ENCODE measurements at places on chromosomes 7 and 10. TPM values are rescaled to one million over a fixed set of nuclear protein-coding genes. Genes with fewer than 3 reads are reported as not detected.

DNA sequence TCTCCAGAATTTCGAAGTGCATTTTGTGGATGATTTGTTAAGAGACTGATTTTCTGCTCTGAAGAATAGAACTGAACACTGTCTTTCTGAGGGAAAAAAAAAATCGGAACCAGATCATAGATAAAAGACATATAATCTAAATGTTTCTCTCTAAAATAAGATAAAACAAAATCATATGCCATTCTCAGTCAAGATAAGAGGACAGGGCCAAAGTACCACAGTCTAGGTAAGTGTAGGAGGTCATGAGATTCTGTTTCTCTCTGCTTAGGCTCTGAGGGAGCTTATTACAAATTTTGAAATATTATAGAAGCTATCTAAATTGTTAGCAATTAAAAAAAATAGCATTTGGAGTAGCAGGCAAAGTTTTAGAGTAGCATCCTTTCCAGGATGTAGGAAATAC lies 702 bp upstream of the AOAH start:
- no peak for DNase-seq

GRCh38 chr7:150476285-150476684 lies 25.9 kb downstream of the GIMAP8 start:
- no peak for DNase-seq

DNA sequence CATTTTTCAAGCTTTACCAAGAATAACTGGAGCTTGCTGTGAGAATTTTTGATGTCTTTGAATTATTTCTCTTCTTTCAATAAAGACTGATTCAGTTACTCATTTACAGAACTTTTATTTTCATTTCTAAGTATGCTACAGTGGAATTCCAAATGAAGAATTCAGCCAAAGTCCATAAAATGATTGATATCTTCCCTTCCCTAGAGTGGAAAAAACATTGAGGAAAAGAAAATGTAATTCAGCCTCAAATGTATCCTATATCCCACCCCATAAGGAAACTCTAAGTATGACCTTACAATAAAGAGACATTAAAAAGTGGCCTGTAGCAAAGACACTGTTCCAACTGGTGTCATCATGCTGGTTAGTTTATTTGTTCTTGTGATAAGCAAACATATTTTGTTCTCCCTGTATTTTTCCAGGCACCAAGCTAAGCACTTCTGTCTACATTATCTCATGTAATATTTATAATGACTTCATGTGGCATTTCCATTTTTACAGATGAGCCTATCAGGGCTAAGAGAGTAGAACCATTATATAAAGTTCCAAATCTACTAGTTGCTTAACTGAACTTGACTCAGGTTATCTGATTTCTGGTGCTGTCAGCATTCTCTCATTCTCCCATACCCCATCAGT lies 450.4 kb downstream of the NEBL start:
- no peak for DNase-seq

DNA sequence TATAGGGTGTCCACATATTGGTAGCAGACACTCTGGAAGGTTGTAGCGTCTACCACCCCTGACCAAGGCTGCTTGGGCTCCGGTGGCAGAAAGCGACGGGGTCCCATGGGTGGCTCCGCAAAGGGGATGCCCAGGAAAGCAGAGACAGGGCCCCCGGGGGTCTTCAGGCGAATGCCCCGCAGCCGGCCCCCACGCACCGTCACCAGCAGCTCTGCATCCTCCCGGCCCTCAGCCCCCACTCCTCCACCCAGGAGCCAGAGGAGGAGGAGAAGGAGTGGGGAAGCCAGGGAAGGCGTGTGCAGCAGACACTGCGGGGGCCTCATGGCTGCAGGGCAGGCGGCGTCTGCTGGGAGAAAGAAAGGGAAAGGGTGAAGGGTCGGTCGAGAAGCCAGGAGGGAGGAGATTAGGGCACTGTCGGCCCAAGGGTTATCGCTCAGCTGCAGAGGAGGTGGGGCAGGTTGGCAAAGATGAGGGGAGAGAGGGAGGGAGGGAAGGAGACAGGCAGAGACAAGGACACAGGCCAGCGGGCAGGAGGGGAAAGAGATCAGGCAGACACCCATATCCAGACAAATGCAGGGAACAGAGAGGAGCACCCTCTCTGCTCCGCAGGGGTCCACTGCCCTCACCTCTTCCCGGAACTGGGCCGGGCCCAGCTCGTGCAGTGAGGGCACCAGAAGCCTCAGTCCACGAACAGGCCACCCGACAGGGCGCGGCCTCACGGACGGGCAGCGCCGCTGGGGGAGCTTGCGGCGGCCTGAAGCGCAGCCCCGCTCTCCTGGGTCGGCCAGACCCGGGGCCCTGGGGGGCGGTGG lies 1.6 kb downstream of the ACHE start:
- no peak for DNase-seq

DKK1 gene
- total RNA-seq, result 3.3 TPM

DNA sequence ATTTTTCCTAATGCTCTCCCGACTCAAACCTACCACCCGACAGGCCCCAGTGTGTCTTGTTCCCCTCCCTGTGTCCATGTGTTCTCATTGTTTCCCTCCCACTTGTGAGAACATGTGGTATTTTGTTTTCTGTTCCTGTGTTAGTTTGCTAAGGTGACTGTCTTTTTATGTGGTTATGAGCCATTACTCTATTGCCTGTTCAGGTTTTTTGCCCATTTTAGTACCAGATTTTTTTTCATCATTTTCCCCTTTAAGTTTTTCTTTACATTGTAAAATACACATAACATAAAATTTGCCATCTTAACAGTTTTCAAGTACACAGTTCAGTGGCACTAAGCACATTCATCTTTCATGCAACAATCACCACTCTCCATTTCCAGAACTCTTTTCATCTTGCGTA lies 133.5 kb downstream of the GPR158 start:
- DNase-seq, result no peak

DNA sequence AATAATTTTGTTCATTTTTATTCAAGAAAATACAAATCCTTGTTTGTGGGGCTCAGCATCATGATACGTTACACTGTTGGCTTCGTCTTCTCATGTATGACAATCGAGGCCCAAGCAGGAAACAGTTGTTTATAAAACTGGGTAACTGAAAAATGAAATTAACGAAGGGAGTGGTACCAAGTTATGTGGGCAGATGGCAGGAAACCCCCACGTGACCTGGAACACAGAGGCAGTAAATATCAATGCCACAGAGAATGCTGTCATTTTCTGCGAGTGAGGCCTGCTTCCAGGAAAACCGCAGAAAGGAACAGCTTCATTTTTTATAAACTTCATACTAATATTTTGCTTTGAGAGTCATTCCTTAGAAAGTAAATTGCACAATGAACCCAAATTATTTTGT lies 201.0 kb upstream of the ADARB2 start:
- no peak for DNase-seq

- DNase-seq, result no peak
Measured at GRCh38 chr10:77939561-77940001, 13.0 kb upstream of the DLG5 start.

PAPOLB gene
- 0.23 TPM for total RNA-seq

- DNase-seq, result no peak
Measured at GRCh38 chr7:134948246-134948645, 38.1 kb upstream of the AGBL3 start.

CARD11 gene
- 0.59 TPM for total RNA-seq

- DNase-seq, result no peak
Measured at GRCh38 chr10:103278537-103278823, 1.5 kb downstream of the INA start.

DNA sequence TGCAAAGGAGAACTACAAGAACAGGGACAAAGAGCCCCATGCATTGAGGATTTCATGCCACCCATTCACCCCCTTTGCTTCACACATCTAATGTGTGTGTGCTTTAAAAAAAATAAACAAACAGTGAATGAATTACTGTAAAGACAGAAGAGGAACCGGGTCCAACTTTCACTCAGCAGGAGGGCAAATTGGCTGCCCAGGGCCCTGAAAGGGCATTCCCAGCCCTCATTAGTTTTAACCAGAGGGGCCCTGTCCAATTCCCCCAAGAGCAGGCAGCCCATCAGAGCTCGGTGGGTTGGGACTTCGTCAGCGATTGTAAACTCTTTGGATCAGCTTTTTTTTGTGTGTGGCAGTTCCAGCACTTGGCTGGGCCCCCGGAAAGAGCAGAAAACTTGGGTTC lies 73.6 kb upstream of the PDZD8 start:
- no peak for DNase-seq

- DNase-seq, result no peak
Measured at GRCh38 chr7:111264981-111265380, 174.1 kb downstream of the LRRN3 start.

GRCh38 chr10:88107296-88108097 lies 244.1 kb downstream of the PTEN start:
- no peak for DNase-seq

GRCh38 chr10:123884907-123885381 lies 6.7 kb downstream of the CPXM2 start:
- DNase-seq, result no peak

- DNase-seq, result peak; percentile 58
Measured at GRCh38 chr7:151875942-151876898, 695 bp downstream of the PRKAG2 start.

SMKR1 gene
- 2.5 TPM for total RNA-seq

DNA sequence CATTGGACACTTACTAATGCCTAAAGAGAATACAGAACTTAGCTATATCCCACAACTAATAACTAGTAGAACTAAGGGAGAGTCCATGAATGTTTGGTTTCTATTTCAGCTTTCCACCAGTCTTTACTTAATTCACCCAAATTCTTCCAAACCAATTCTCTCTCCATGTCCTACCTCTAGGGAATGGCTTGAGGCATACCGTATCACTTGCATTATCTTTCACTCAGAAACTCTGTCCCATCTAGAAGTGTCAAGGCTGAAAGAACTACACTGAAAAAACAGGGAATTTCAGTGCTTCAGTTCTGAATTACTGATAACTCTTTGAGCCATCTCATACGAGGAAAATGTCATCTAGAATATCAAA lies 758 bp downstream of the TMEM168 start:
- no peak for DNase-seq

DNA sequence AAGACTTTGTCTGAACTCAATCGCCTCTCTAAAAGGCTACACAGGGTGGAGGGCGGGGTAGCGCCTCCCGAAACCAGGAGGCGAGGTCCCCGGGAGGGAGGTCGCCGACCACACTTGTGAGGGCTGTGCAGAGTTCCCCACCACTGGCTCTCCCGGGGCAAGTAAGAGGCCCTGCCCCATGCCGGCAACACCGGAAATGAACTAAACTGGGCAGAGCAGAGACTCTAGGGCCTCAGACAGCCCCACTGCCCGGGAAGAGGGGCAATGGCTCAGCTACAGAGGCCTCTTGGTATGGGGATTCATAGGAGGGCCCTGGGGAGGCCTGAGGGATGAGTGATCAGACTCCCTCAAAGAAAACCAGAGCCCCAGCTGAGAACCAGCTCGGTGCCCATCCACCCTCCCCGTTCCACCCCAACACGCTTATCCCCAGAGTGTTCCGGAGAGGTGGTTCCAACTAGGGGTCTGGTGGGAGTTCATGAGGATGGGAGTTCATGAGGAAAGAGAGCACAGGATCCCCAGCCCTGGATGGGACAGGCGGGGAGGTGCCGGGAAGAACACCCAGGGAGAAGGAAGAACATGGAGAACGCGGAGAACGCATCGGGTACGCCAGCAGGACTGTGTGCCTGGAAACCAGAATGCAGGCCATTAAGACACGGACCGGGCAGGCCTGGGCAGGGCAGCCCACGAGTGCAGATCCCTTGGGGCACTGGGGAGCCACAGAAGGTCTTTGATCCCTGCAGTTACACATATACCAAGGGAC lies 89.4 kb upstream of the MYL10 start:
- no peak for DNase-seq

DNA sequence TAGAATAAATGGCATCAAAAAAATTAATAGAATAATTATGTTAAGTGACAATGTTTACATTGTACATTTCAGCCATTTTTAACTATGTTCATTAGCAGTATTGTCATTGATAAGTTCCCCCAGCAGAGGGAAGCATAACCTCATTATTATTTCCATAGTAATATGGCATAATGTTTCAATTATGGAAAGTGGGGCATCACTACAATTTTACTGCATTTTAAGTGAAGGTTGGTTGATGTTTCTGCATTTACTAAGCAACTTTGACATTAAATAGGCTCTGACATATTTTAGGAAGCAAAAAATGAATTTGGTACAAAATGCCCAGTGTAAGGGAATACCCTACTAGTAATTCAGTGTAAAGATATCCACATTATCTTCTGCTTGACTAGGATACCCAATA lies 218.3 kb downstream of the SEMA3A start:
- DNase-seq, result peak; percentile 8

GRCh38 chr10:117549100-117549585 lies 6.6 kb downstream of the EMX2 start:
- no peak for DNase-seq

TFEC gene
- not detected for total RNA-seq

DNA sequence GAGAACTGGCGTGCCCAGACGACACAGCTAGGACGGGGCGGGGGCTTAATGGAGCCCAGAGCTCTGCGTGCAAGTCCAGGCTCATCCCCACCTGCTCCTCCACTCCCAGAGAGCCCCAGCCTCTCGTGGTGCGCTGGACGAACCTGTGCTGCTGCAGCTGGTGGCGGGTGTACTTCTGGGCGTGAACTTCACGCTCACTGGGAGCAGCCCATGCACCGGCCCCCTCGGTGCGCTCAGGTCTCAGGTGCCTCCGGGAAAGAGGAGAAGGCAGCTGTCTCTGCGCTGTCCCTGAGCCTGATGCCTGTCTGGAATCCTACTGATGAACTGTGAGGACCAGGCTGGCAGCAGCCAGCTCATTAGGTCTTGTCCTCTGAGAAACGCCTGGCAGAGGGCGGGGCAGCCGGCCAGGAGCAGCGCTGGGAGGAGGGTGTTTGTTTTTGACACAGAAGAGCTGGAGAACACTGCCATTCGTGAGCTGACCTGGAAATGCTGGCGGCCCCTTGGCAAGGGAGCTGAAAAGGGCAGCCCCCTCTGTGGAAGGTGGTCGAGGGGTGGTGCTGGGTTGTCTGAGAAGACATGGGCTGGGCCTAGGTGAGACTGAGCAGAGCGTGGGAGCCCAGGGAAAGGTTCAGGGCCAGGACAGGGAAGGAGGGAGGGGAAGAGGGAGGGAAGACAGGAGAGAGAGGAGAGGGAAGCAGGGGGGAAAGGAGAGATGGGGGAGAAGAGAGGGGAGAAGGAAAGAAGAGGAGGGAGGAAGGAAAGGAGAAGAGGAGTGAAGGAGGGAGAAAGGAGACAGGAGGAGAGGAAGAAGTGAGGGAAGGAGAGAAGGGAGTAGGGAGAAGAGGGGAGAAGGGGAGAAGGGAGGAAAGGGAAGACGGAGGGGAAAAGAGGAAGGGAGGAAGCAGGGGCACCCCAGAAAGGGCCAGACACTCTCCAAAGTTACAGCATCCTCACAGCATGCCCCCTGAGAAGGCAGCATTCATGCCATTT lies 53.5 kb upstream of the TNS3 start:
- no peak for DNase-seq

- DNase-seq, result no peak
Measured at GRCh38 chr7:70165477-70166170, 567.3 kb downstream of the AUTS2 start.

DNA sequence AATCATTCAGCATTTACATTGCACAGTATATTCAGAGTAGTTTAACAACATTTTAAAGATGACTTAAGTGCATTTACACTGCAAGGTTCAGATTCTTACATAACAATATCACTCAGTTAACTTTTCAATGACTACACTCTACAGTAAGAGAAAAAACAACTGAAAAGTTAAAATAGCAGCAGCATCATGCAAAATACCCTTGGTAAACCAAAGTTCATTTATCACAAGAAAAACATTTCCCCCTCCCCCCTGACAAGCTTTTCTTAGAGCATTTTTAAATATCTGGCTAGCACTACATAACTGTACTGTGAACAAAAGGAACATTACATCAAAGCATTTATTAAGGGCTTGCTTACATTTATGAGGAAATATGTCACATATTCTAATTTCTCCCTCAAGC lies 179.5 kb upstream of the HGF start:
- no peak for DNase-seq

WNT8B gene
- total RNA-seq, result 3.8 TPM

- no peak for DNase-seq
Measured at GRCh38 chr7:31986878-31987518, 83.2 kb downstream of the PDE1C start.

CDCA7L gene
- total RNA-seq, result 84.7 TPM

Data from neural crest cell (in vitro differentiated cells).